ENCODE measurements at places on chromosomes 1 and 21.

DNA sequence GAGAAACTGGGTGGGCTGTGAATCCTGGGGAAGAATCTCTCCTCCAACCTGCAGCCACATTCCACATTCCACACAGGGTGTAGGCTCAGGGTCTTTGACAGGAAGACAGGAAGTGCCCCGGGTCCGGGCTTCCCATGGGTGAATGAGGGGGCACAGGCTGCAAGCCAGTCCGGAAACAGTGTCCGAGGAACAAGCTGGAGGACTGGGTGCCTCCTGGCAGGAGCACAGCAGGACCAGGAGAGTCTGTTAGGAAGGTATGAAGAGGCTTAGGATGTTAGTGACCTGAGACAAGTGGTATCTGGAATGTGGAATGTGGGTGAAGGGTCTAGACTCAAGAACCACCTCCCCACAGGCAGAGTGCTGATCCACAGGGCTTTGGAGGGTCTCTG lies 121.0 kb upstream of the CD34 start:
- no peak for DNase-seq

- DNase-seq: no peak
Observed at GRCh38 chr1:40362199-40362598, 11.3 kb upstream of the SMAP2 start.

GRCh38 chr1:157831968-157832626 lies 9.5 kb downstream of the CD5L start:
- no peak for DNase-seq

DNA sequence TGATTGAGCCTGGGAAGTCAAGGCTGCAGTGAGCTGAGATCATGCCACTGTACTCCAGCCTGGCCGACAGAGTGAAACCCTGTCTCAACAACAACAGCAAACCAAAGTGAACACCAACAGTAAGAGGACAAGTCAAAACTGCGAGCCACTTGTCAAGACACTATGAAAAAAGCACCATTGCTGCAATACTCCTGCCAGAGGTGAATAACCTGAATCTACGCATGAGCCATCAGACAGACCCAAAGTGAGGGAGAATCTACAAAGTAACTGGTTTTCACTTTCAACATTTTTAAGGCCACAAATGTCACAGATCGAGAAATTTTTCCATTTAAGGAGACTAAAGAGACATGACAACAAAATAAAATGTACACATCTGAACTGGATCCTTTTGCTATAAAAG lies 21.9 kb downstream of the SYNJ1 start:
- no peak for DNase-seq

DNA sequence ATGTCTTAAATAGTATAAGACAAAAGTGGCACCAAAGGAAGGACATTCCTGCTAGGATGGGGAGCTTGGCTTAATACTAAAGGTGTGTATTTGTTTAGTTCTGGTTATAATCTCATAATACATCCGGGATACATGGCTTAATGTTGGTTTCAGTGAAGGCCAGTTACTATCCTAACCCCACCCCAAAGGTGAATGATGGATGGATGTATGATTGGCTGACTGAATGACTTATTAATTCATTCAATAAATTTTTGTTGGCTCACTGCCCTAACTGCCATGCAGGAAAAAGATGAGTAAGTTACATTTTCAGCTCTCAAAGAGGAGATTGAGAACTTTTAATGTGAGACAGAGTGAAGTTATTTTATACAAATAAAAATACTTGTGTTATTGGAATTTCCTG lies 52.2 kb downstream of the PHACTR4 start:
- DNase-seq: no peak

GRCh38 chr1:31765516-31765915 lies 1.4 kb upstream of the ADGRB2 start:
- DNase-seq: no peak

GRCh38 chr1:90879281-90879680 lies 142.6 kb downstream of the ZNF644 start:
- peak; percentile 2 for DNase-seq

GRCh38 chr1:60283690-60284089 lies 210.1 kb upstream of the C1orf87 start:
- no peak for DNase-seq

GRCh38 chr21:32413697-32414578 lies 1.4 kb downstream of the EVA1C start:
- no peak for DNase-seq

DNA sequence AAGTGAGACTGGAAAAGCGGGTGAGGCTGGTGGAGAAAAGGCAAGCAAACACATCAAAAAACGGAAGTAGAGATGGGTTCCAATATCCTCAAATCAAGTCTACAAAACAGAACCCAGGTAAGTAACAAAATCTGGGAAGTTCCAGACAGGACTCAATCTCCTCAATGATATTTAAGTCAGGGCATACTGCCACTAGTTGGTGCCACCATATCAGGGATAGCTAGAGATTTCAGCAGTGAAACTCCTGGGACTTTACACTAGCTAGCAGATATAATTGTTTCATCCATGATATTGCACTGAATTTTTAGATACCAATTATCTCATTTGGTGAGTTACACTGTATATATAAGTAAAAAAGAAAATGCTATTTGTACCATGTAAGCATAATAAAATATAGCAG lies 52.0 kb downstream of the EYA3 start:
- no peak for DNase-seq
